ENCODE measurements at places on chromosomes 1 and 21. TPM values are rescaled to one million over a fixed set of nuclear protein-coding genes. Genes with fewer than 3 reads are reported as not detected.

OR2AJ1 gene
- not detected for total RNA-seq

TAF5L gene
- total RNA-seq, result 18.5 TPM

CENPF gene
- 17.7 TPM for total RNA-seq

GJA5 gene
- total RNA-seq, result 0.87 TPM

FAM72D gene
- total RNA-seq, result 0.87 TPM

Measured in lung microvascular endothelial cell (primary cell).